ENCODE measurements at places on chromosomes 11 and 22.

GRCh38 chr11:65899356-65900124 lies 648 bp downstream of the FOSL1 start:
- DNase-seq: no peak

DNA sequence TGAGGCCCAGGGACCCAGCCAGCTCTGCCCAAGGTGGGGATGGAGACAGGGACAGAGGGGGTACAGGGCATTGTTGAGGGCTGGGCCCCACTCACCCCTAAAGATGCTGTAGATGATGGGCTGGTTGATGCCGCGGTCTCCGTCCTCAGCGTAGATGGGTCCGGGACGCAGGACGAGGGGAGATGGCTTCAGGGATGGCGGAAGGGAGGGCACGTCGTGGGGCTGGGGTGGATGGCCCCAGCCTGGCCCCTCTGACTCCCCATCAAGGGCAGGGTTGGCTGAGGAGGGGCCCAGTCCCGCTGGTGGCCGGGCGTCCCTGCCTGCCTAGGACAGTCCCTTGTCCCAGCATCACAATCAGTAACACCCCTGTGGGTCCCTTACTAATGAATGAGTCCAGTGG lies 4.5 kb upstream of the IRF7 start:
- no peak for DNase-seq

DNA sequence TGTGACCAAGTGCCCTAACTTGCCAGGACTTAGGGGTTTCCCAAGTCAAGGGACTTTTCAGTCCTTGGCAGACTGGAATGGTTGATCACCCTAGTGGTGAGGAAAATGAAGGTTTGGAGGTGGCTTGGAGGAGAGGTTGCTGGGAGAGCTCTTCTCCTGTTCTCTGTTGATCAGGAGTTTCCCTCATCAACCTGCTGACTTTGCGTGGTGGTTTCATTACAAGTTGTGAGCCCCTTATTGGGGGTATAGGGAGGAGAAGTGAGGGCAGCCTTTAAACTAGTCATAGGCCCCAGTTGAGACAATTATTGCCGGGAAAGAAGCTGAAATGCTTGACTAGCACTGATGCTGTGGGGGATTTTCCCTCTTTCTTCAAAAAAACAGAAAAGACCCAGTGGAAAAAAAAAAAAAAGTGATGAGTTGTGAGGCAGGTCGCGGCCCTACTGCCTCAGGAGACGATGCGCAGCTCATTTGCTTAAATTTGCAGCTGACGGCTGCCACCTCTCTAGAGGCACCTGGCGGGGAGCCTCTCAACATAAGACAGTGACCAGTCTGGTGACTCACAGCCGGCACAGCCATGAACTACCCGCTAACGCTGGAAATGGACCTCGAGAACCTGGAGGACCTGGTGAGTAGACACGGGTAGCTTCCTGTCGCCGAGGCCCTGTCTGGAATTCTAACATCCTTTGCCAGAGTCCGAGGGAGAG lies at the start of gene CXCR5:
CXCR5 (plus strand) TSS at position 525 of the 704 bp plus-strand sequence; CDS start at position 575, 50 bp downstream.
- DNase-seq: no peak

DNA sequence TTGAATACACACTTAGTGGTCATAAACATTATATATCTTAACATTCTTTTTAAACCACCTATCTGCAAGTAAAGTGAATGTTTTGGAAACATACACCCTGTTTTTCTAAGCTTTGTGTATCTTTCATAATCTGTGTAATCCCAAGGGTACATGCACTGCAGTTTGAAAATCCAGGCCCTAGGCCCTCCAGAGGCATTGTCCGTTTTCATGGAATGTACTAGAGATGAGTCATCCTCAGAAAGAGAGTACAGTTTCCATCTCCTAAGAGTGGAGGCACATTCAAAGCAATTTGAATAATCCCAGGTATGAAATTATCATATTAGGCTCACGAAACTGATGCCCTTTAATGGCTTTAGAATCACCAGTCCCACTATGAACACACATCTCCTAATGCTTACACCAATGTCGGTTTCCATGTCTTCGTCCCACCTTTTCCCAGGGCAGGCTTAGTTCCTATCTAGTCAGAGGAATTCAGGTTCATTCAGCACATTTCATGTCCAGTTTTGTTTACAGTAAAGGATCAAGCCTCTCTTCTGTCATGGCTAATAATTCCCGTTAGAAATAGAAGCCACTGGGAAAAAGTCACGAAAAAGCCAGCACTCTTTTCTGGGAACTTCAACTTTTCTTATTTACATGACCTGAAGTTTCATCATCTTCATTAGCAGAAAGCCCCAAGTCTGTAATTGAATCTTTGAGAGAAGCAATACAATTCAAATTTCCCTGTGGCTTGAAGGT lies 39.5 kb upstream of the CD44 start:
- peak; percentile 33 for DNase-seq

- DNase-seq: peak; percentile 36
Measured at GRCh38 chr11:18408558-18409291, 3.4 kb upstream of the LDHC start.

DNA sequence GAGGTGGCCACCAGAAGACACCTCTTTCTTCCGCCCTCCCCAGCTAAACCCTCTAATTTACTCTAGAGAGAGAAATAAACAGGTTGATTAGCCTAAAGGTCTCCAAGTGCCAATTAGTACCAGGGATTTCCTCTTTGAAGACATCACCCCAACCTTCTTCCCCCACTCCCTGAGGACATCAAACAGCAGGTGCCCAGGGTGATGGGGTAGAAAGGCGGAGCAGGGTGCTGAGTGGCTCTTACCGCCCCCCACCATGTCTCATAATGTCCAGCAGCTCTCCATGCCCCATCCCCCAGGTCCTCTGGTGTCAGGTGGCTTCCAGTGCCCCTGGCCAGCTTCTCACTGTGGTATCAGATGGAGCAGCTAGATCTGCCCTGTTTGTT lies 5.3 kb upstream of the GNAZ start:
- DNase-seq: no peak

GRCh38 chr11:32962016-32962415 lies 53.7 kb upstream of the DEPDC7 start:
- DNase-seq: no peak

DNA sequence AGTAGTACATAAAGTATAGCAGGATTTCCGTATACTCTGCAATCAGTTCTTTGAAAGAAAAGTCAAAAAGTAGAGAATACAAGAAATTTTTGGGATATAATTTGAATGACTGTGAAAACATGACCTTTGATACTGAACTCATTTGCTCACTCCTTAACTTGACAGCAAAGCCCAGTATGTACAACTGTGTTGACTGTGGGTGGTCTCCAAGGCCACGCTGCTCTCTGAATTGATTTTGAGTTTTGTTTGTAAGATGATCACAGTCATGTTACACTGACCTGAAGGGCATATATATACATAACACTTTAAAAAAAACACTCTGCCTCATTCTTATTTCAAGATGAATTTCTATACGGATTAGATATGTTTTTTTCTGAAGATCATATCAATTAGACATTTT lies 9.5 kb upstream of the AMOTL1 start:
- no peak for DNase-seq

DNA sequence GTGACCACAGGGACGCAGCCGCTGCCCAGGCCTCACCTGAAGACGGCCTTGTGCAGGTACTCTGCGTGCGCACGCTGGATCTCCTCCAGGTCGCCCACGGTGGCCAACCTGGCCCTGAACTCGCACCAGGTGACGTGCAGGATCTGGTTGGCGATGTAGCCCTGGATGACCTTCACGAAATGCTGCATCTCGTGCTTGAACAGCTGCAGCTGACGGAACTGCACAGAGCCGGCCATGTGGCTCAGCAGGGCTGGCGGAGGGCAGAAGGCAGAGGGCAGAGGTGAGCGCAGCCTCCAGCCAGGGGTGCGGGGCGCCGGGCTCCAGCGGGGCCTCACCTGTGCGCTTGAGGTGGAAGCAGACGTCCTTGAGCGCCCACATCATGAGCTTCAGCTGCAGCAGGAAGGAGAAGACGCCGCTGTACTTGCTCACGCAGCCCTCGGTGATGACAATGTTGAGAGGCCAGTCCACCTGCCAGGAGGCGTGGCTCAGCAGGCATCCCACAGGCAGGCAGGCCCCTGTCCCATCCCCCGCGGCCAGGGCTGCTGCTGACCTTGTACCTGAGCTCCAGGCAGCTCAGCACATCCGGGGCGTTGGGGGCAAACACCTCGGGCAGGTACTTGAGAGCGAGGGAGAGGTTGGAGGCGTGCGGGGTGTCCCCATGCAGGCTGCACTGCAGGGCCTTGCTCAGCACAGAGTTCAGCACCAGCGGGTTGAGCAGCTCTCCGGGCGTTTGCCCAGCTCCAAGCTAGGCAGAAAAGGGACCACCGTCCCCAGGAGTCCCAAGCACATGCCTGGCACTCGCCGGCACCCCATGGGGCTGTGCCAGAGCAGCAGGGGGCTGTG lies 17.6 kb downstream of the SELENOO start:
- peak; percentile 42 for DNase-seq

DNA sequence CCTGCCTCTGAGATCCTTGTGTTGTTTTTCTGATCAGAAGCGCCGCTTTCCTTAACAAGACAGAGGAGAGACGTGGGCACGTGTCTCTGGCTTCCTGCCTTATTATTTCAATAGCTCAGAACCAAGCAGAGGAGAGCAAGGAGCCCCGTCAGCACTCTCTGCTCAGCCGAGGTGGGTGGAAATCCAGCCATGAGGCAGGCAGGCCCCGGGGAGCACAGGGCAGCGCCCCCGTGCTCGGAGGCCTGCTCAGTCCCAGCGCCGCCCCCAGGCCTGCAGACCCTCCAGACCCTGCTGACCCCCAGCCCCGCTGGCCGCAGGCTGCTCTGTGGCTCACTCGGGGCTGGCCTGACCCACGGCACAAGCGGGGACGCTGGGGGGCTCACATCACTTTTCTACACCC lies 162.8 kb downstream of the BRD1 start:
- no peak for DNase-seq

DNA sequence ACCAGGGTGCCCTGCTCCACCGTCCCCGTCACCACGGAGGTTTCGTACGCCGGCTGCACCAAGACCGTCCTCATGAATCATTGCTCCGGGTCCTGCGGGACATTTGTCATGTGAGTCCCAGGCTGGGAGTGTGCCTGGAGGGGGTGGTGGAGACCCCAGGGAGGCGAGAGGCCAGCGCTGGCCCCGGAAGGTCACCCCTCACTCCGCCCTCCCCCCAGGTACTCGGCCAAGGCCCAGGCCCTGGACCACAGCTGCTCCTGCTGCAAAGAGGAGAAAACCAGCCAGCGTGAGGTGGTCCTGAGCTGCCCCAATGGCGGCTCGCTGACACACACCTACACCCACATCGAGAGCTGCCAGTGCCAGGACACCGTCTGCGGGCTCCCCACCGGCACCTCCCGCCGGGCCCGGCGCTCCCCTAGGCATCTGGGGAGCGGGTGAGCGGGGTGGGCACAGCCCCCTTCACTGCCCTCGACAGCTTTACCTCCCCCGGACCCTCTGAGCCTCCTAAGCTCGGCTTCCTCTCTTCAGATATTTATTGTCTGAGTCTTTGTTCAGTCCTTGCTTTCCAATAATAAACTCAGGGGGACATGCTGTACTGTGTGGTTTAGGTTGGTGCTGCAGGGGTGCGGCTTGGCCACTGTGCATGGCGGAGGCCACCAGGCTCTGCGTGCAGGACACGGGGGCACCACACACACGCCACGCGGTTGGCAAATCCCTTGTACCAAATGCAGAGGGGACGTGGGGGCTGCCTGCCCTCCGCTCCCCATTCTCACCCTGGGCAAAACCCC lies 35.4 kb downstream of the MUC2 start:
- no peak for DNase-seq

DNA sequence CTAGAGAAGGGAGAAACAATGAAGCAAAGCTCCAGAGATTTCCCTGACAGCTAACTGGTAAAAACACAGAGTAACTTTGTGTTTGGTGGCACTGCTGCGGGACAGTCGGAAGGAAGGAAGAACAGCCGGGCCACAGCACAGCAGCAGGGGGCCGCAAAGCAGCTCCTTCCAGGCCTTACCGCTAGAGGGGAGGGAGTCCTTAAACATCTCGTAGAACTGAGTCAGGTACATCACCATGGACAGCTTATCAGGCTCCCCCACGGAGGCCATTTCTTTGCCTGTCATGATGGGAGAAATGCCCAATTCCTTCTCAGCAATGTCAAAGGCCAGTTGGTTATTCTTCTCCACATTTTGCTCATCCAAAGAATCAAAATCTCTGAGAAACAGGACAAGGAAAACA lies 114.6 kb upstream of the BID start:
- DNase-seq: no peak

GRCh38 chr22:25563761-25564319 lies 635 bp upstream of the GRK3 start:
- DNase-seq: peak; percentile 33

- no peak for DNase-seq
Measured at GRCh38 chr22:31126128-31126868, 3.5 kb downstream of the INPP5J start.

GRCh38 chr11:64250415-64251015 lies 815 bp upstream of the PLCB3 start:
- no peak for DNase-seq

DNA sequence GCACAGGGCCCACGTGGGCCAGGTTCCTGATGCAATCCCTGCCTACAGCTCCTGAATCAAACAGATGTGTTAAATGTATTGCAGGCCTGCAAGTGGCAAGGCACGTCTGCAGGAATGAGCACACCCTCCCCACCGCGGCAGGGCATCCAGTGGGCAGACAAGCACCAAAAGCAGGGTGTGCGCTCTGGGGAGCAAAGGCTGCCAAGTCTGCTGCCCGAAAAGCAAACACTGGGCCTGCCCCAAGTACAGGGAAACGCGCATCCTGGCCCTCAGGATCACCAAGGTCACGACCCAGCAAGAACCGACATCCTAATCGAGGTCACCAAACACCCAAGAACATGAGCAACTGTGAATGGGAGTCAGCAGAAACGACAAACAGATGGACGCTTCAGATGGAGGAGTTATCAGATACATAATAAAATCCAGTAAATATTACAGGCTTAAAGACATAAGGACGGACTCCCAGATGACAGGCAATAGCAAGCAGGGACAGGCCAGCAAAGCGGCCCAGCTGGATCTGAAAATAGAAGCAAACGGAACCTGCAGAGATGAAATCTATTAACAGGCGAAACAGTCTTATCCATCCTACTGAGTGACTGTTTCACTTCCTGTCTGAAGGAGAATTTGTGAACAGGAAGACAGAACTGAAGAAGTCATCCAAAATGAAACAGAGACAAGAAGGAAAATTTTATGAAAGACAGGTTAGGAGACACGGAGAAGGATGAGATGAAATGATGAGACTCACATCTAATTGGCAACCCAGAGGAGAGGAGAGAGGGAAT lies 26.7 kb downstream of the CARS1 start:
- DNase-seq: no peak

GRCh38 chr11:59756558-59756840 lies 1.3 kb downstream of the STX3 start:
- peak; percentile 76 for DNase-seq

DNA sequence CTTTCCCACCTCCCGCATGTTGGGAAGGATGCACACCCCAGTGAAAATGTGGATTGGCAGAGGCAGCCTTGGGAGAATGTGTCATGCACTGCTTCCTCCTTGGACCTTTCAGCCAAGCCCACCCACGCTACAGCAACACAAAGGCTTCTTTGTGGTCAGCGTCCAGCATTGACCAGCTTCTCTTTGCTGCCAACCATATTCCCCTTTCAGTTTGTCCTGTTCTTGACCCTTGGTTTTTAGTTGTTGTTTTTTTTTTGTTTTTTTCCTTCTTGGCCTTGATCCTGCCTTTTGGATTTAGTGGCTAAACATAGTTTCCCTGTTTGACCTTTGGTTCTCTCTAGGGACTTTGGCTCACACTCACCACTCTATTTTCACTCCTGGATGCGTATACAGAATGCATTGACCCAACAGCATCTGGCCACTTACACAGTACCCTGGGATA lies 573.6 kb downstream of the INSC start:
- no peak for DNase-seq

- DNase-seq: peak; percentile 71
Measured at GRCh38 chr22:26330971-26331625, 98.0 kb upstream of the ASPHD2 start.
